ENCODE measurements at places on chromosomes 2 and 18.

DNA sequence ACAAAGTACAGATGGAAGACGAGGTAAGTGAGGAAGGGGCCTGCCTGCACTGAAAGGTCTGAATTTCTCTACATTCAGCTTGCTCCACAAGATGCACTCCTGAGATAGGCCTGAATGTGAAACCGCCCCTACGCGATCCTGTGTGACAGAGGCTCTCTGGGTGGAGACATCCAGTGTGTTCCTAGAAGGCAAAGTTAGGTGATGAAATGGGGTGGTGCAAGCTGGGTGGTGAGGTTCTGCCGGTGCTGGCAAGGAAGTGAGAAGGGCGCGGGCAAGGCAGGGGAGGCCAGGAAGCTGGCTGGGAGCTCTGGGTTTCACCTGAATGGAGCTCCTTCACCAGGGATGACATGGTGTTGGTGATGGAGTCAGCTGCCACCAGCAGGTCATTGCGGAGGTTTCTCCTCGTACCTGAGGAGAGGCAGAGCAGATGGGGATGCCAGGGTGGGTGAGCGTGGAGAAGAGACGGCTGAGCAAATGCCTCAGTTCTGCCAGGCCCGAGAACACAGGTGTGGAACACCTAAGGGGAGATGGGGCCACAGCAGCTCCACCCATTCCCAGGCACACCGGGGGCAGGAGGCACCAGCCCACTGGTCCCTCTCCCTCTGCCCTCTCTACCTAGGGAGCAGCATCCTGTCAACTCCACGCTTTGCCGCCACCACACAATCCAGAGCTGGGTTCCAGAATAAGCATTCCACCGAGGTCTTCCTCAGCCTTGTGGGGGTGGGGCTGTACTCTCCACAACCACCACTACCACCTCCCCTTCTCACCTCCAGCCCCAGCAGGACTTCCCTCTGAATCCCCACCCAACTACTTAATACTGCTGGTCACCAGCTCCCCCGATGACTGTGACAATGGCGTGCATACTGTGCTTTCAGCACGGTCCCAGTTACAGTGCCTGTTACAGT lies 45.5 kb upstream of the DNMT3A start:
- no peak for DNase-seq

DNA sequence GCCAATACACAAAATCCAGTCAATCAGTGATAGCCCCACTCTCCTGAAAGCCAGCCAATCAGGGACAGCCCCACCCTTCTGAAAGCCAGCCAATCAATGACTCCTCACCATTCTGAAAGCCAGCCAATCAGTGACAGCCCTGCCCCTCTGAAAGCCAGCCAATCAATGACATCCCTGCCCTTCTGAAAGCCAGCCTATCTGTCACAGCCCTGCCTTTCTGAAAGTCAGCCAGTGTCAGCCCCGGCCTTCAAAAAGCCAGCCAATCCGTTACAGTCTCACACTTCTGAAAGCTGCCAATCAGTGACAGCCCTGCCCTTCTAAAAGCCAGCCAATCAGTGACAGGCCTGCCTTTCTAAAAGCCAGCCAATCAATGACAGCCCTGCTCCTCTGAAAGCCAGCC lies 95.9 kb upstream of the HDAC4 start:
- no peak for DNase-seq

DNA sequence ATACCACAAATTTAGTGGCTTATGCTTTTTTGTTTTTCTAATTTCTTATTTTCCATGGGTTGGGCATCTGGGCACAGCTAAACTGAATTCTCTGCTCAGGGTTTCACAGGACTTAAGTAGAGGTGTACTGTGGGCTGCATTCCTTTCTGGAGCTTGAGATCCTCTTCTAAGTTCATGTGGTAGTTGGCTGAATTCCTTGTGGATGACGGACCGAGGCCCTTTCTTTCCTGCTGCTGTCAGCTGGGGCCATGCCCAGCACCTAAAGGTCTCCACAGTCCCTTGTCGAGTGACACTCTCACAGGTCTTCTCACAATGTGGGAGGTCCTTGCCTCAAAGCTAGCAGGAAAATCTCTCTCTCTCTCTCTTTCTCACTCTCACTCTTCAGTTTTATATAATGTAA lies 433.5 kb upstream of the LRATD1 start:
- peak; percentile 14 for DNase-seq

GRCh38 chr2:197556456-197556855 lies 40.6 kb downstream of the MOB4 start:
- peak; percentile 78 for DNase-seq

- DNase-seq: no peak
These were observed 1.7 kb upstream of the SERPINB7 start for GRCh38 chr18:63773551-63773950.

GRCh38 chr2:13067508-13067907 lies 350.8 kb downstream of the TRIB2 start:
- DNase-seq: no peak

DNA sequence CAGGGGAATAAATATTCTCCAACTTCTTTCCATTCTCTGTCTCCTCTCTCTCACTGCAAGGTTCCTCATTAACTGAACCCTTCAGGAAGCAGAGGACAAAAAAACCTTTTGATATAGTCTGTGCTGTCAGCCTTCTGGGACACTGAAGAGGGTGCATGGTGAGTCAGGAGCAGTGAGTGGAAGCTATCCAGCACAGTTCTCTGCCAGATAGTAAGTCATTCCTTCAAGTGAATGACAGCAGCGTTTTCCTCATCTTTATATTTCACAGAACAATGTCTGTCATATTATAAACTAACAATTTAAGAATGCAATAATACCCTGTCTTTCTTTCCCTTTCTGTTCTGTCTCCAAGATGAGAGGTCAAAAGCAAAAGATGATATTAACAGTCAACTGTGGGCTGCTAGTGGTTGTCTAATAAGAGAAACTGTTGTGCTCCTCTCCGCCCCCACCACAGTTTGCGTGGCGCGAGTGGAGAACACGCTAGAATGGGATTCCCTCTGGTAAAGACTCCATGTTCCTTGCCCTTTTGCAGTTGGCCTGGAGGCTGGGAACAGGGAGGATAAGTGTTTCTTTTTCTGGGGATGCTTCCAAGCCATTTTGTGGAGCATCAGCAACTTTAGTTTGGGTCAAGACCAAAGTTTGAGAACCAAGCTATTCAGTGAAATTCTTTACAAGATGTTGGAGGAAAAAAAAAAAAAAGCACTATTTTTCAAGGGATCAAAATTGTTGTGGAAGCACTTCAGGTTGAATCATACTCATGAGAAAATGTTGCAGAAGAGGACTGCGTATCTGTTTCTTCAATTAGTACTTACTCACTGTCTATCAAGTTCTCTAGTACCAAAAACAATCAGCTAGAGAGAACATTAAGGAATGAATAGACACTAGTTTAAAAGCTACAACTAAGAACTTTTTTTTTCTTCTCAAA lies 430.2 kb downstream of the SETBP1 start:
- DNase-seq: no peak

DNA sequence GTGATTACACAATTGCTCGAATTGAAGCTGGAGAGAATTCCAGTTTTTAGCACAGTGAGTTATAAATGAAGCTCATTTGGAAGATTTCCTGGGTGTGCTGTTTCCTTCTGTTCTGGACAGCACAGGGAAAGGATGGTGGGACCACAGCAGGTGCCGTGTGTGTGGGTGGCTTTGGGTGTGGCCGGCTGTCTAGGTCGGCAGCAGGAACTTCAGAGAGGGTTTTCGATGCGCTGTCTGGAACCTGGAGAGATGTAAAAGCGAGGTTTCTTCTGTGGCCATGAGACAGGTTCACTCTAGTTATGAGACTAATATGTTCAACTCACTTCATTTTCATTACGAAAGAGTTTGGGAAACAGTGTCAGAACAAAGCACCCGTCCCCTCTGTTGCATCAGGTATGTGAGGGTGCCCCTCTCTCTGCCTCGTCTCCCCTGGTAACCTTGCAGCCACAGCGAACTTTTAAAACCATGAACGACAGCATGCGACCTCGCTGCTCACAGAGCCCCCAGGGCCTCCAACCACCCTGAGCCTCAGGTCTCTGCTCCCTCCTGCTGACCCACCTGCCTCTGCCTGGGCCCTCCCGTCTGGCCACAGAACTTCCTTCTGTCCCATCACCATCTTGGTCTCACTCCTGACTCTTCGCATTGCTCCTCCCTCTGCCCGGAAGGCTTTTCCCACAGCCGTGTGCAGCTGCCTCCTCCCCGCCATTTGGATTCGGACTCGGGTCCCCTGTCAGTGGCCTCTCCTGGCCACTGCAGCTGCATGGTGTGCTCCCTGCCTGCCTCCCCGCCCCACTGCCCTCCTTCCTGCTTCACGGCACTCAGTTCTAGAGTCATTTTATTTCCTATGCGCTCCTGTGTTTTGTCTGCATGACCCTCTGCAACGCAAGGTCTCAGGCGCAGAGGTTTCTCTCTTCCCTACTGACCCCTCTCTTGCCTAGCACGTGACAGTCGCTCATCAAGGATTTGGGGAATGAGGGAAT lies 151.2 kb downstream of the NDUFA10 start:
- no peak for DNase-seq

GRCh38 chr2:213806125-213806726 lies 522.0 kb downstream of the SPAG16 start:
- DNase-seq: peak; percentile 23

DNA sequence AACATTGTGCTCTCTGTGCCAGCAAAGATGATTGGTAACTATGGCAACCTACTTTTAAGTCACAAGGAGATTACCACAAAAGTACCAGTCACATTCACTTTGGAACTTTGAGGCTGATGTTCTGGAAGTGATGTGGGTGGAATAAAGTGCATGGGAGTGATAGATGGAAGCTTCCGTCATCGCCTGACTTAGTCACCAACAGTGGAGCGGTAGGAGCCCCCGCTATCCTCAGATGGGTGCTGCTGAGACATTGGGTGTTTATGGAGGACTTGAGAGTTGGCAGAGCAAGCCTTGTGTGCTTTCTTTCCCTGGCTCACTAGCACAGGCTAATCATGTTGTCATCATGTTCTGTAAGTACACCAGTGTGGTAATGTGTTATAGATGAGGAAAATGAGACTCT lies 4.6 kb downstream of the PPP1R7 start:
- no peak for DNase-seq

DNA sequence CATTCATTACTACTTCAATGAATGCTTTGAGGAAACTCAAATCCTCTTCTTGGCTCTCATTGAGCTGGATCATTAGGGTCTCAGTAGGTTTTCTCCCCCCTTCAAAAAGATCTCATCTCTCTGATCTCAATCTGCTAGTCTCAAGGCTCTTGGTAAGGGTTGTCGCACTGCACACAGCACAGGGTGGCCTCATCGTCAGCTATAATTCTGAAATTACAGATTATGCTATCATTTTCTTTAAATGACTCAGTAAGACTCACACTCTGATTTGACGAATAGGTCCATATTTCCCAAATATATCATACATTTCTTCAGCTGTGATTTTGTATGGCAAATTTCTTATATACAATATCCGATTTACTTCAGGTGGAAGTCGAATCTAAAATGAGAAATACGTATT lies 2.3 kb downstream of the SF3B6 start:
- DNase-seq: no peak

- peak; percentile 88 for DNase-seq
These were observed 1.0 kb upstream of the BMPR2 start for GRCh38 chr2:202375033-202375608.

- no peak for DNase-seq
These were observed 777.5 kb upstream of the ID2 start for GRCh38 chr2:7904319-7904718.

GRCh38 chr2:2328848-2329247 lies 2.2 kb downstream of the MYT1L start:
- peak; percentile 15 for DNase-seq

DNA sequence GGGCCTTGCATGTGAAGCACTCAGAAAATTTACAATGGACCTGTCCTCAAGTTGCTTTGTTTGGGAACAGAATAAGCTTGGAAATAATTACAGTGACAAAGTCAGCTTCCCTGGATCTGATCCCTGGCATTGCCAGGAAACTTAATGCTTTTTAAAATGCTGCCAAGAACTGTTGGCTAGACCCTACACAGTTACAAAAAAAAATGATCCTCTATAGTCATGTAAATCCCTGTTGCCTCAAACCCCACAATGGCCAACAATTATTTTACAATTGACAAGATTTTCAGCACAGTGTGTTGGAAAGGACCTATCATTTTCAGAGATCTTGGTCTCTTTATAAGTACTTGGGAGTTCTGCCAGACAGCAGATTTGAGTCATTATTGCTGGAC lies 470.4 kb upstream of the ACVR2A start:
- DNase-seq: no peak

DNA sequence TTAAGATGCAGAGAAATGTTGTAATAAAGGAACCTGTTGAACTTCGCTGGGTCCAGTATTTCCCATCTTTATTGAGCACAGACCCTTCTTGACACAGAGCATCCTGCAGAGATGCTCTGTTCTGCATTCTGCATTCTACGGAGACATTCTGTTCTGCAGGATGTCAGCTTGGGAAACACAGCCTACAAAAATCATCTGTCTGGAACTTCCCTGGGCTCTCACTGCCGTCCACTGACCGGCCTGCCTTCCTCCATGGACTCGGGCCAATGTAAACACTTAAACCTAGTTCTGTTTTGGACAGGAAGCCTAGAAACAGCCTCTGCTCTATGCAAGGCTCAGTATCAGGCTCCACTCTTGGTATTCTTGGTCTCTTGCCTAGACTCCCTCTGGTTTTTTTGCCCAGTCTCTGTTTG lies 90.0 kb upstream of the PPP1CB start:
- peak; percentile 44 for DNase-seq

GRCh38 chr2:61733563-61733962 lies 120.3 kb downstream of the FAM161A start:
- no peak for DNase-seq

DNA sequence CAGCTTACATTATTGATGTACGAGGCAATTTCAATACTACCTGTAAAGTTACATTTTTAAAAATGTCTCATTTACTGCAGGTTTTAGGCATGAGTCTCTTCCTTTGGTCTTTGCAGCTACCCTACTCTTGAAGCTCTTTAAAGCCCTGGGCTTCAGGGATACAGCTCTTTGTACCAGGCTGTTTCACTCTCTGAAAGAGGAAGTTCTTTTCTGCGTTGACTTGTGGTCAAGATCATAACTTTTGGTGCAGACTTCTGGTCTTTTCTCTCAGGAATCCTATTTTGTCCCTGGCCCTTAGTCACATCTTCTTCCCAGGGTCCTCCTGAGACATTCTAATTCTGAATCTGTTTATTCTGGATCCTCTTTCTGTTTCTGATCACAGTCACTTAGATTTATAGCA lies 16.6 kb upstream of the HRH4 start:
- DNase-seq: no peak

- DNase-seq: no peak
These were observed 1104.0 kb upstream of the PIK3C3 start for GRCh38 chr18:40851014-40851429.

- no peak for DNase-seq
These were observed 29.6 kb downstream of the SLC9A4 start for GRCh38 chr2:102502576-102502975.

GRCh38 chr2:54872780-54873179 lies 149.3 kb downstream of the EML6 start:
- no peak for DNase-seq

DNA sequence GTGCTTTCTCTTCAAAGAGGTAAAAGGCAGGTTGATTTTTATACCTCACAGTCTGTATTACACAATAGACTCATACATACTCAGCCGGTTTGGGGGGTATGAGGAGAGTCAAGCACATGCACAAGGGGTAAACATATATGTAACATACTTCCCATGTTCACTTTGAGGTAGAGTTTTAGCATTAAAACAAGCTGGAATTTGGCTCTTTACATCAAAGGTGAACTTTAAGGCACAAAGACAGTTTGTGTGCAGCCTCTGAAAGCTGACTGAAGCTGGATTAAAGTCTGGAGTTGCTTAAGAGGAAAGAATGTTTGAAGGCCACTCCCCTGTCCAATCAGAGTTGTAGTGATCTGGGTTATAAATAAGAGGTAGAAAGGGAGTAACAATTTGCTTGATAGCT lies 282.0 kb downstream of the DPP10 start:
- no peak for DNase-seq

GRCh38 chr2:20615466-20616241 lies 35.2 kb downstream of the HS1BP3 start:
- DNase-seq: peak; percentile 95

- DNase-seq: no peak
These were observed 663.1 kb downstream of the ERBB4 start for GRCh38 chr2:211875488-211875887.

Measured in lung microvascular endothelial cell (primary cell).